AG10803 (cell line): ENCODE measurements at places on chromosomes 1 and 21.

GRCh38 chr1:229185963-229186362 lies 84.9 kb upstream of the RAB4A start:
- DNase-seq: no peak

- DNase-seq: peak; percentile 71
These were observed 545.1 kb downstream of the PLPP3 start for GRCh38 chr1:56034222-56034621.

- DNase-seq: no peak
These were observed 172.6 kb downstream of the CHRM3 start for GRCh38 chr1:239558991-239559390.

DNA sequence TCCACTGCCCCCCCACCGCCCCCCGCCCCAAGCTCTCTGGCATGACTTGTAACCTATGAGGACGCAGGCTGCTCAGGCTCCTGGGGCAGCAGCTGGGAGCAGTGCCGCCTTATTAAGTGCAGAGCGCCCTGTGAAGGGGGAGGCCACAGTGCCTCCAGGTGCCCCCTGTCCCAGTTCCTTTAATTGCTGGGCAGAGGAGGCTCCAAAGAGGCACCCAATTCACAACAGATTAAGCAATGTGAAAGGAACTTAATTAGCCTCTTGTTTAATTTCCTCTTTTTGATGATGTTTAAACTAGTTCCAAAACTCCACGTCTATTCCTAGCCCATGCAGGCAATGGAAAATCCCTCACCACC lies 3.0 kb downstream of the RXFP4 start:
- no peak for DNase-seq

DNA sequence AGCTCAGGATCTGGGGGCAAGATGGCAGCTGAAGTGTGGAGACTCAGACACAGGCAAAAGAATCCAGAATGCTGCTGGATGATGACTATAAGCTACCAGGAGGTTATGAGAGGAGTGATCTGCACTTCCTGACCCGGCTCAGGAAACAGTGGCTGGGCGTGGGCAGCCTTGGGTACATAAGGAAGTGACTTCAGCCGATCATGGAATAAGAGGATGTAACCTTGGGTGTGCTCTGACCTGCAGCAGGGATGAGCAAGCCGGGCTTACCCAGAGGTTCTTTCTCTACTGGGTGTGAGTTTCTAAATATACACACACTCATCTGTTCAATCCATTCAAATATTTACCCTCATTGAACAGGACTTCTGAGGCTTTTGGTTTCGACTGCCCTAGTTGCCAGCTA lies 62.7 kb downstream of the CD34 start:
- peak; percentile 54 for DNase-seq

DNA sequence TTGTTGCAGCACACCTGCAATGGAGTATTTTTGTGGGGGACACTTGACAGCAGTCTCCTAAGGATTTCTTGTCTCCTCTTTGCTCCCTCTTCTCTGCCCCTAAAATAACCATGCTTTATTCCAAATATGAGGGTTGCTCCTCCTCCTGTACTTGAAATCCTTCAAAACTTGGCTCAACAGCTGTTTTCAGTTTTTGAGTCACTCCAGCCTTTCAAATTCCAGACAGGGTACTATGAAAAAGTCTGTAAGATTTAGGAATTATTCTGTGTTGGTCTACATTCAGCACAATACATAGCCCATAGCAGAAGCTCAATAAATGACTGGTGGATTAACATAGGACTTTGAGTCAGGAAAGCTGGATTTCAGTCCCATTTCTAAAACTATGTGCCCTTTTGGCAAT lies 5.5 kb downstream of the AP4B1 start:
- peak; percentile 59 for DNase-seq

DNA sequence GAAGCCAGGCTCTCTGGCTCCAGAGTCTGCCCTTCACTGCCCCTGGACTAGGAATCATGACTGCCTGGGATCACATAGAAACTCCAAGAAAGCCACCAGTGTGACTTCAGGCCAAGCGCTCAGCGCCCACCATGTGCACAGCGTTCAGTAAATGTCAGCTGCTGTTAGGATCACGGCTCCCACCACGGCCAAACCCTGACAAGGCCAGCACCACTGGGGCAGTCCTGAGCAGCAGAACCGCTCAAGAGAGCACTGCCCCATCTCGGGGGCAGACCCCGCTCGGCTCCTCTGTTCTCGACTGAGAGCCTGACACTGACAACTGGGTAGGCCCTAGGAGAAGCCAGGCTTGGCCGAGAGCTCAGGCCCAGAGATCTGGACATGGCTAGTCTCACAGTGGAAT lies 10.0 kb downstream of the CAPZB start:
- no peak for DNase-seq

GRCh38 chr1:186880982-186881381 lies 52.2 kb downstream of the PLA2G4A start:
- no peak for DNase-seq

GRCh38 chr1:10160907-10161490 lies 49.4 kb upstream of the KIF1B start:
- no peak for DNase-seq

- DNase-seq: no peak
These were observed 25.0 kb downstream of the MCOLN2 start for GRCh38 chr1:84971957-84972356.

GRCh38 chr21:38793926-38794713 lies 11.6 kb upstream of the ETS2 start:
- DNase-seq: no peak

- DNase-seq: no peak
These were observed 15.4 kb upstream of the EPS15 start for GRCh38 chr1:51534447-51534846.

DNA sequence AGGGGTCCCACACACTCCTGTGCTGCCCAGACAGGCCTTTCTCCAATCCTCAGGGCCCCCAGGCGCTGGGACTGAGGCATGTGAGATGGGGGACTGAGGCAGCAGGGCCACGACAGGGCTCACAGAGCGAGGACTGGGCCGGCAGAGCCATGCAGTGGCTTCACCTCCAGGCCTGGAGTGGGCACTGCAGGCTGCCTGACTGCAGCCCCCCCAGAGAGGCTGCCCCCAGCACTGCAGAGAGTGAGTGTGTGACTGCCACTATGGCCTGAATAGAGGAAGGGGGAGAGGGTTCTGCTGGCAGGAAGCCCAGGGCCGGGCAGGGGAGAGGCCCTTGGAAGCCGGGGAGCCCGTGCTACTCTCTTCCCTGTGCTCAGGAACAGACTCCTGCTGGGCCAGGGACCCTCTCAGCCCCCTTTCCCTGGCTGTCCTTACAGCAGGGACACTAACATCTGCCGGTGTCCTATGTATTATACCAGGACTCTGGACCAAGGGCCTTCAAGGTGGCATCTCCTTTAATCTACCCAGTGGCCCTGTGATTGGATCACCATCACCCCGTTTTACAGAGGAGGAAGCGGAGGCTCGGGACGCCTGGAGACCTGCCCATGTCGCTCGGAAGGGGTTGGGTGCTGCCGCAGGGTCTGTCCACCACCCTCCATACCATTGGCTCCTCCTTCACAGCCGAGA lies 20.2 kb upstream of the PLEKHG5 start:
- DNase-seq: no peak

GRCh38 chr1:39387452-39387851 lies 104.0 kb upstream of the BMP8A start:
- DNase-seq: peak; percentile 92

- peak; percentile 13 for DNase-seq
These were observed 30.3 kb downstream of the CD48 start for GRCh38 chr1:160681066-160681890.

- DNase-seq: peak; percentile 33
These were observed 162.0 kb downstream of the RUNX1 start for GRCh38 chr21:34887105-34887442.

DNA sequence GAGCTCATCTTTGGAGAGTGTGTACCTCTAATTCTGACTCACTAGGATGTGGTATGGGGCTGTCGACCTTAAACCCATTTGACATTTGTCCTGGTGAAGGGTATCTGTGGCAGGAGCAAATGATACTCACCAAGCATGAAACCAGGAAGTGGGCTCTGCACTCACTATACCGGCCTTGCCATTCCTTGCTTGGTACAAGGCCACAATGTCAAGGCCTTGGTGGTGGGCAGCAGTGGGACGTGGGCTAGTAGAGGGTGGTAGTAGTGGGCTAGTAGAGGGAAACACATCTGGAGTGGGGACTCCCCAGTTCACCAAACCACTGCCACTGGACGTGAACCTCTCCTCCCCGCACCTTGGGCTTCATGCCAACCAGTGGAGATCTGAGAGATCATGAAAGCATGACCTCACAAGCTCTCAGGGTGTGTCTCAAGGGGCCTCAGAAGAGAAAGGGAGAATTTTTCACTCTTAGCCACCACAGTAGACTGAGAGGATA lies 11.5 kb downstream of the TNFSF4 start:
- DNase-seq: no peak

DNA sequence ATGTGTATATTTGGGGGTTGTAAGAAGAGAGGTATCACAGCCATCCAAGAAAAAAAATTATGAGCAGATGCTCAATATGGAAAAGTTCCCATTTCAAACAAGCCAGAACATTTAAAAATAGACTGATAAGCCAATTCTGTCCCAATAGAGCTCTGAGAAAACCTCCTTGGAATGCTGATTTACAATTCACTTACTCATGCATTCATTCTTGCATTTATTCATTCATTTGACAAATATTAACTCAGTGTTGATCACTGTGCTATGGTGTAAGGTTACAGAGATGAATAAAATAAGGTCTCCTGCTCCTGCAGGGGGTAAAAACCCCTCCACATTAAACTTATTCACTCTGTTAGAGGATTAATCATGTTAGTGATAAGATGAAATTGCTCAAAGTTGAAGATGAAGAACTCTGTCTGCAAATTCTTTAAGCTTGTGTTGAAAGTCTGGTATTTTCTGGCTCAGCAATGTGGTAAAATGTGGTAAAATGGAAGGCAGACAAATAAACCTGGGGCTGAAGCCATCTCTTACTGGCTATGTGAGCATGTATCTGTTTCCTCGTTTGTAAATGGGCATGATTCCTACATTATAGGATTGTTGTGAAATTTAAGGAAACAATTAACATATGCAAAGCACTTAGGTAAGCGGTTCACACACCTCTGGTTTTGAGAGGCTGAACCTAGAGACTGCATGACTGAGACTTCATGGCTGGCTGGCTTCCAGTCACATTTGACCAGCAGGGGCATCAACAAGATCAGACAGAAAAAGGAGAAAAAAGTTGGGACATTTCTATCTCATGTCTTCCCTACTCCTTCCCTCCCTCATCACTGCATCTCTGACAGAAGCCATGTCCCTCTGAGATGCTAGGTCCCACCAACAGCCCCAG lies 45.0 kb upstream of the DAB1 start:
- peak; percentile 91 for DNase-seq

GRCh38 chr1:155254714-155255242 lies 505 bp downstream of the ENTREP3 start:
- DNase-seq: no peak
